Urinary bladder (tissue), 4 donors: ENCODE measurements at places on chromosomes 2 and 18. TPM values are rescaled to one million over a fixed set of nuclear protein-coding genes. Genes with fewer than 3 reads are reported as not detected.

DNA sequence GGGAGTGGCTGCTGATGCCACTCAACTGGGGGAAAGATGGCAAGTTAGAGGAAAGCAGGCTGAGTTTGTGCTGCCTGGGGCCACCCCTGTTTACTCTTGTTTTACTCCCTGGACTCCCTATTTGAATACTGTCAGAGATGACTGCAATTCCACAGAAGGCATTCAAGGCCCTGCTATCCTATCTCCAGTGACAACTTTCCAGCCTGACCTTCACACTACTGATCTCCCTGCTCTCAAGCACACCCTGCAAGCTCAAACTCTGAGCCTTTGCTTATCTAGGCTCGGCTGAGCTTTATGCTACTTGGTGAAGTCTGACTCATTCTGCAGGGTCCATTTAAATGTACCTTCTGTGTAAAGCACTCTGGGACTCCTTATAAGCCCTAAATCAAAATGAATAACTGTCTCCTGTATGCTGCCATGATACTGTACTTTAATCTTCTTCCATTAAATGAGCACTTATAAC, 39.3 kb upstream of the DSG1 start:
- no peak for DNase-seq

- no peak for DNase-seq
These were observed 100.9 kb upstream of the TNP1 start for GRCh38 chr2:216960671-216961268.

GRCh38 chr2:132979339-132980093, 309.5 kb upstream of the LYPD1 start:
- DNase-seq: no peak

Gene SIX2
- polyA plus RNA-seq: 1.7 TPM

- peak; percentile 7 for DNase-seq
These were observed 54.8 kb downstream of the ZNF407 start for GRCh38 chr18:74652392-74652988.

GRCh38 chr2:77521931-77522470, at the start of gene LRRTM4:
LRRTM4 (minus strand) TSS chr2:77522376.
- peak; percentile 51 for DNase-seq

Gene FASTKD1
- polyA plus RNA-seq: 10.7 TPM

DNA sequence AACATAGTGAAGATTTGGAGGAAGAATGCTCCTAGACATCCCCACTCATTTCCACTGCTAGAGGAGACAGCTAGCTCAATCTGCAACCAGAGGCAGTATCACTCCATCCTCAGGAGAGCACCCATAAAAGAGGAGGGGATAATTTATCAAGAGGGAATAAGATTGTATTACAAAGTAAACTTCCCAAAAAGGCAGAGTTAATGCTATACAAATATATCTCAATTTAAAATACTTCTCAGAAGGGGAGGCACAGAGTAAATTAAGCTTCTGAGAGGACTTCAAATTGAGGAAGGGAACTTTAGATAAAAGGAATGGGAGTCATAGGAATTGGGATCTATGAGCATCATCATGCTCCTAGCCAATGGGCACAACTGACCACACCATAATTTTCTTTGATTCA, 29.1 kb downstream of the EXOC6B start:
- DNase-seq: no peak

Gene C2orf80
- not detected for polyA plus RNA-seq

Gene FN1
- 1,813 TPM for polyA plus RNA-seq

DNA sequence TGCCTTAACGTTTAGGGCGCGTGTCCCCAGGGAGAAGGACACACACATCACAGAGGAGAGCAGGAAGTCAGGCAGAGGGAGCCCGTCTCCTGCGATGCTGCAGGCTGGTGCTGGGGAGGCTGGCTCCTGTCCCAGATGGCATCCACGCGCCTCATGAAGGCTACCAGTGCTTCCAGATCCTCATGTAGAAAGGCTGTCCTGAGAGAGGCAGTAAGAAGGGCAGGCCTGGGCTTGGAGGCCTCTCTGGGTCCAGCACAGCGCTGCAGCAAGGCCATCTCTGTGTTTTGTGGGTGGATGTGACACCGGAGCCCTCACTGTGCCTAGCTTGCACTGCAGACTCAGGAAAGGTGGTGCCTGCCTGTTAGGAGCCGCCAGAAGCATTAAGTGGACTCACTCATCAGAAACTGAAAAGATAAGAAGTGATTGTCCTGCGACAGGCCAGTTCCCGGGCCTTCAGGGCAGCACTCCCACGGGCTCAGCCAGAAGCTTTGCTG, 62.7 kb downstream of the FAM168B start:
- DNase-seq: no peak

DNA sequence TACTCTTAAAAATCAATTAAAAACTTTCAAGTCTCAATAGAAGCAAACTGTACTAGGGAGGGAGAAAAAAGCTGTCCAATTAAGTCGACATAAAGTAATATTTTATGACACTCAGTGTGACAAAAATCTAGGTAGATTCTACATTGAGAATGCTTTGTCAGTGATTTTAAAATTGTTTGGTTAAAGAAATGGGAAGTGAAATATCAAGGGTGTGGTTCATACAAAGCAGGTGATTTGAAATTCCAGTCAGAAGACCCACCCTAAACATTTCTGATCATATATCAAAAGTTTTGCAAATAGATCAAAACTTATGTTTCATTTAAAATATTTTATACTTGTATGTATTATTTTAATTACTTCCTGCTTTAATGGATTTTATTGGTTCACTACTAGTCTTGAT, 338.9 kb upstream of the DCC start:
- DNase-seq: no peak

DNA sequence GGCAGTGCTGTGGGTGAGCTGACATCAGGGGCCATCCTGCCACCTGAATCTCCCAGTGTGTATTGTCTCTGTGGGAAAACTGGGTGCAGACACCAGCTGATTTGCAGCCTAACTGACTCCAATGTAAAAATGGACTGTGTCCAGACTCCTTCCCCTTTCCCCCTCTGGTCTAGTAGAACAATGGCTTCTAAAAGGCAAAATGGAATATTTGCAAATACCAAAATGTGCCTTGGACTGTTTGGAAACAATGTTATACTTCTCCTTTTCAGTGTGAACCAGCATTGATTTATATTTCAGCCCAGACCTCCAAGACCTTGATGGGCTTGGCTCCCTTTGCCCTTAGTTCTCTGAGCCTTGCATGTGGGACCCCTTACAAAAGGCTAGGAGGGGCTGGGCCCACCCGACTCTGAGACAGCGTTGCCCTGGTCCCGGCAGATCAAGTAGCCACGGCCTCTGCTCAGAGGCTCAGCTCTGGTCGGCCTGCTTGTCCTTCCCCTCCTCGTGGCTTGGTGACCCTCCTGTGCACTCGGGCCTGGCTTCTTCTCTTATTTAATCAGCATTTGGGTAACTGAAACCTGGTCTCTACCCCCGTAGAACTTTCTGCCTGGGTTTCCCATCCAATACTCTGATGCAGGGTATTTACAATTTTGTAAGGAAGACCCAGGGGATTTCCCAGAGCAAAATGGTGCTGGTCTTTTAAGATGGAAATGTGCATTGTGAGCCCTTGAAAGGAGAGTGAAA, 18.0 kb upstream of the ACKR3 start:
- no peak for DNase-seq

Gene UGT1A10
- polyA plus RNA-seq: not detected

DNA sequence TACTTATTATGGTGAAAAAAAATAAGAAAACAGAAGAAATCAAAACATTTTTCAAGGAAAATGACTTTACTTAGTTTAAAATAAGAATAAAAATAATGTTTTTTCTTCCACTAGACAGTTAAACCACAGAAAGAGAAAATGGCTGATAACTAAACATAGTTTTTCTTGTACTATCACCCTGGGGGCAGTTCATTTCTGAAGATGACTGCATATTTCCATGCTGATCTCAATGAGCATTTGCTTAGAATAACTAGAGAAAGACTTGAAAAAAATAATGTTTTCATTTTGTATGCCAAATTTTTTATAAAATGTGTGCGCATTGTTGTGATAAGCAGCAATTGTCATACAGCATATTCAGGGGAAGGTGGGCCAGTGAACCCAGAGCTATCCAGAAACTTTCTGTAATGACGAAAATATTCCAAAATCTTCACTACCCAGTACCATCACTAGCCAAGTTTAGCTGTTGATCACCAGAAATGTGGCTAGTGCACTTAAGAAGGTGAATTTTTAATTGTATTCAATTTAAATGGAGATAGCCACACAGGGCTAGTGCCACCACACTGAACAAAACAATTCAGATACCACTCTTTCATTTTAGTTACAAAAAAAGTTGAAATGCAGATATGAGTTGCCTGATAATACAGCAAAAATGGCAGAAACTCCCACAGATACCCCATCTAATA, 513.4 kb upstream of the NETO1 start:
- no peak for DNase-seq

GRCh38 chr2:11103984-11104793, 51.1 kb upstream of the SLC66A3 start:
- DNase-seq: no peak

GRCh38 chr2:137764646-137765045, 199.6 kb upstream of the HNMT start:
- DNase-seq: no peak

- DNase-seq: peak; percentile 50
These were observed 84.2 kb downstream of the MALT1 start for GRCh38 chr18:58755304-58756010.

Gene RFX8
- 0.30 TPM for polyA plus RNA-seq

GRCh38 chr2:98907385-98907784, 28.6 kb downstream of the CRACDL start:
- DNase-seq: no peak

DNA sequence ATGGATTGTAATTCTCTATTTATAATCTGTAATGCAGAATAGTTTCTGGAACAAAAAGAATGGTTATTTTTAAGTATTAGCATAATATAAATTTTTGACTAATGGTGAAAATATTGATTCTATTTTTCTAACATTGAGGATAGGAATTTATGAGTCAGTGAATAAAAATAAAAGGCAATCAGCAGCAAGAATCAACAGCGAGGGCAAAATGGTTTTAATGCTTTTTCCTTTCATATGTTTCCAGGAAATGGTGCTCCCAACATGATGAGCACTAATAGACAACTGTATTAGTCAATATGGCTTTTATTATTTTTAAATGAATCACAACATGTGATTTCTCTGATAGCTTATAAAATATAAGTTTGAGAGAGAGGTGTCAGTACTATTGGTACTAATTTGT, 90.7 kb upstream of the TFPI start:
- no peak for DNase-seq

Gene PAIP2B
- polyA plus RNA-seq: 4.2 TPM

Gene HOXD12
- 0.09 TPM for polyA plus RNA-seq

Gene CELF4
- 0.79 TPM for polyA plus RNA-seq

- DNase-seq: no peak
These were observed 113.5 kb downstream of the CSRNP3 start for GRCh38 chr2:165582863-165583506.

DNA sequence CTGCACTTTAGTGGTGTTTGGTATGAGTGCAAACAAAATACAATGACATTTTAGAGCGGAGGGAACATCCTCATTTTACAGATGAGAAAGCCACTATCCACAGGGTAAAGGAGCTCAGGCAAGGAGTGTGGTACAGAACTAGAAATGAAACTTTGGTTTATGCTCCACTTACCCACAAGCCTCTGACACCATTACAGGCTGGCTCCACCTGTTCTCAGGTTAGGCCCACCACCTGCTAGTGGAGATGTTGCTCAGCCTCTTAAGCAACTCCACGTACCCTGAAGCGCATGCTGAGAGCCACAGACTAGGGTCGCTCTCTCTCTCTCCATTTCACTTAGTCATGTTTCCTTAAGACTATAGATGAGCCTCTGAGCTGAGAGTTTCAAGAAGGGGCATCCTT, 130.0 kb downstream of the MBD2 start:
- no peak for DNase-seq

DNA sequence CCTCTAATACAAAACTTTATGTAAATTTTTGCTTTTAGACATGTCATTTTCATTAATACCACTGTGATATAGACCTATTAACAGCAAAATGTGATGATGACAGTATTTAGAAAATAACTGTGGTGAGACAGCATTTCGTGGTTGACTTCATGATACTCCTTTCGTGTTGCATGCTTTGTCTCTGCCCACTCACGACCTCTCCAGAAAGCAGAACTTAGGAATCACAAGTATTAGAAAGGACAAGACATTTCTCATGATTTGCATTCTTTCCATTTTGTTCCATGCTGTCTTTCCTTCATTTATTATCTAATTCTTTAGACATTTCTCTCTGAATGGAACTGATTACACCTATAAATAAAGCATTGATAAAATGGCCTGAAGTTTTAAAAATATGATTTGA, 85.2 kb upstream of the POU3F3 start:
- no peak for DNase-seq

DNA sequence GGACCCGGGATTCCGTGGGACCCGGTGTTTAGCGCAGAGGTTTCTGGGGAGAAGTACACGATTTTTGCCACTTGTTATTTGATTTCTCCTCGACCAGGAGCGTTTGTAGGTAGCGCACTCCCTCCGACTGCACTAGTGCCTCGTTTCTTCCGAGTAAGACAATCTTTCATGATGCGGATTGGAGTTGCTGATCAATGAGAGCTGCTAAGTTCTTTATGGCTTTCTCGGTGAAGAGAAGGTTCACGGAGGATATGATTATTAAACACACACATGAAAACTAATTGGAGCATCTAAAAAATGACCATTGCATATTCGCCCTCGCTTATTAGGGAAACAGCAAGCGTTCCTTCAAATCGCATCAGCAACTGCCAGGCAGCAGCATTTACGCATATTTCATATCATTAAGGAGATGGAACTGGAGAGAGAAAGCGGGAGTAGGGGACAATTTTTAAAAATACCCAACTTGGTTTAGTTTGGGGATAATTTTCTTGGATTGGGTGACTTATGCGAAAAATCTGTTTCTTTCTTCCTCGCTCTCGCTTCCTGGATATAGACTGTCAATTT, 616 bp downstream of the EML6 start:
- no peak for DNase-seq

DNA sequence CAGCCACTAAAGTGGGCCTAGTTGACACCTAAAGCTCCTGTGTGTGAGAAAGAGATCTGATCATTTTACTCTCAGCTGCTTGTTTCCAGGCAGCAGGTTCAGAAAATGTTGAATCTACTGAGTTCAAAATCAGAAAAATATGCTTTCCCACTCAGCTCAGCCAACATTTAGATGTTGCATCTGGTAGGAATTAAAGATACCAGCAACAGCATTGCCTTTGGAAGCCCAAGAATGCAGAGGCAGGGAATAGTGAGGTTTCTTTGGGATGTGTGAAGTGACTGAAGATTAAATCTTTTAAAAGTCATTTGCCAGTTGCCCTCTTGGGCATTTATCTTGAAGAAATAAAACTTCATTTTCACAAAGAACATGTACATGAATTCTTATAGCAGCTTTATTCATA, 33.9 kb upstream of the DOCK10 start:
- no peak for DNase-seq

DNA sequence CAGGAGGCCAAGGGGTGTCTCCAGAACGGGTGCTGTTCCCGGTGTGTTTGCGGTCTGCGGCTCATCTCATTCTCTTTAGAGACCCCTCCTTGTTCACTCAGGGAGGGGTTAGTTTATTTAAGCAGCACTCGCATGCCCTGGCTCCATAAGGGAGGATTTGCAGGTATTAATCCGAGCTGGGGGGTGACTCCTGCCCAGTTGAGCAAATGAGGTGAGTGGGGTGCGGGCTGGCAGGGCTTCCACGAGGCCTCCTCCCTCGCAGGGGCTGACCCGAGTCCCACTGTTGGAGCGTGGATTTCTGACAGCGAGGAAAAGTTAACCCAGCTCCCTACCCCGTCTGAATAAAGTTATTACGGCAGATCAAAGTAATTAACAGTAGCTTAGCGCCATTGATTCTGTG, 371.8 kb upstream of the SALL3 start:
- DNase-seq: no peak

Gene C2orf78
- polyA plus RNA-seq: not detected

Gene SERPINB13
- polyA plus RNA-seq: not detected

Gene EN1
- polyA plus RNA-seq: not detected
